ENCODE measurements at places on chromosomes 4 and X.

GRCh38 chr4:52096048-52096447 is 44.9 kb downstream of the SPATA18 start:
- DNase-seq, result no peak

DNA sequence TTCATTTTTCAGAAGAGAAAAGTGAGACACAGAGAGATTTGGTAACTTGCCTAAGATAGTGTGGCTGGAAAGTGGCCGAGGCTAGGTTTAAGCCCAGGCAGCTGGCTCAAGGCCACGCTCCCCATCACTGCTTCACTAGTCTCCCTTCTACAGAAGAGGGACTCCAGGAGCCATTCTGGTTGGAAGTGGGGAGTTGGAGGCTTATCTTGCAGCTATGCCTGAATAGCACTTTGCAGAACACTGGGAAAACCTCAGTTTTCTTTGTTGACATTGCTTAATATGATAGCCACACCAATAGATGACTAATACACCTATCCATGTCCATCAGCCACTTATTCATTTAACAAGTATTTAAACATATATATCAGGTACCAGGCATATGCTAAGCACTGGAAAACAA is 18.5 kb downstream of the LRRC66 start:
- no peak for DNase-seq

DNA sequence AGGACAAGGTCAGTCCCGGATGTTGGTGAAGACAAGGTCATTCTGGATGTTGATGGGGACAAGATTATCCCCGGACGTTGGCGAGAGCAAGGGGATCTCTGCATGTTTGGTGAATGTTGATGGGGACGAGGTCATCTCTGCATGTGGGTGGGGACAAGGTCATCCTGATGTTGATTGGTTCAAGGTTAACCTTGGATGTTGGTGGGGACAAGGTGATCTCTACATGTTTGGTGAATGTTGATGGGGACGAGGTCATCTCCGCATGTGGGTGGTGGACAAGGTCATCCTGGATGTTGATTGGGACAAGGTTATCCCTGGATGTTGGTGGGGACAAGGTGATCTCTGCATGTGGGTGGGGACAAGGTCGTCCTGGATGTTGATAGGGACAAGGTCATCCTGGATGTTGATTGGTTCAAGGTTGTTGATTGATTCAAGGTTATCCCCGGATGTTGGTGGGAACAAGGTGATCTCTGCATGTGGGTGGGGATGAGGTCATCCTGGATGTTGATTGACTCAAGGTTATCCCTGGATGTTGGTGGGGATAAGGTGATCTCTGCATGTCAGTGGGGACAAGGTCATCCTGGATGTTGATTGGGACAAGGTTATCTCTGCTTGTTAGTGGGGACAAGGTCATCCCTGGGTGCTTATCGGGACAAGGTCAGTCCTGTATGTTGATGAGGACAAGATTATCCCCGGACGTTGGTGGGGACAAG is 28.8 kb upstream of the PLCXD1 start:
- no peak for DNase-seq

- DNase-seq, result no peak
Observed at GRCh38 chr4:77235289-77235854, 78.4 kb downstream of the CCNG2 start.

GRCh38 chr4:8314691-8315255 is 45.2 kb downstream of the HTRA3 start:
- DNase-seq, result no peak
